Activated CD8-positive, alpha-beta memory T cell treated with anti-CD3 and anti-CD28 coated beads for 1 hour (primary cell): ENCODE measurements at places on chromosomes 3 and 15.

- no peak for DNase-seq
Measured at GRCh38 chr3:194306771-194307640, 44.1 kb downstream of the CPN2 start.

DNA sequence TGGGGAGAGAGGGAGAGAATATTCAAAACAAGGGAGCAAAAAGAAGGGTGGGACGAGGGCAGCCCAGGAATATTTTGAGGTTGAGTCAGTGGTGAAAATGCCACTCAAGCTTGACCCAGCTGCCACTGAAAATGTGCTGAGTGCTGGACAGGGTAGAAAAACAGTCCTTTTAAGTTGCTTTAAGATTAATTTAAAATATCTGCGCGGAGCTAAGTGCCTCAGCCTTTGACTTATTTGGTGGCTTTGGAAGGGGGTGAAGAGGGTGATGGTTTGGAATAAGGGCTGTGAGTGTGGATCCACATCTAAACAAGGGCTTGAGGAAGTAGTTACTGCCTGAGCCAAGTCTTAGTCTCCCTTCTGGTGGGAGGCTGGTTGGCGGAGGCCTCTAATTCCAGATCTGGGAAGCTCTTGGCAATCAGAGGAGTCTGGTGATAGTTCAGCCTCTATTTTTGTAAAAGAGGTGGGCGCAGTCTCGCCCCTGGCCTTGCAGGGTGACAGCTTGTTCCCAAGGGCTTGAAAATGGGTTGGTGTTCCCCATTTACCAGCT, 280.8 kb upstream of the ROPN1 start:
- DNase-seq, result no peak

- DNase-seq, result no peak
Measured at GRCh38 chr3:99410789-99411311, 227.5 kb upstream of the COL8A1 start.

GRCh38 chr3:38651153-38651789, 1.8 kb upstream of the SCN5A start:
- DNase-seq, result peak; percentile 31

- no peak for DNase-seq
Measured at GRCh38 chr3:177441276-177441812, 244.1 kb upstream of the TBL1XR1 start.

- no peak for DNase-seq
Measured at GRCh38 chr3:182570946-182571594, 222.2 kb upstream of the ATP11B start.
